ENCODE measurements at places on chromosomes 6 and 20. TPM values are rescaled to one million over a fixed set of nuclear protein-coding genes. Genes with fewer than 3 reads are reported as not detected.

The LZTS3 gene
- total RNA-seq: 4.9 TPM

The SLC22A23 gene
- 9.2 TPM for total RNA-seq

The LCA5 gene
- 5.0 TPM for total RNA-seq

The FNDC11 gene
- 0.46 TPM for total RNA-seq

The ENPP4 gene
- total RNA-seq: 2.8 TPM

The PRDM13 gene
- total RNA-seq: not detected

The MCHR2 gene
- total RNA-seq: not detected

The FKBP5 gene
- 4.8 TPM for total RNA-seq

The TAGAP gene
- total RNA-seq: not detected

All from smooth muscle cell of bladder (primary cell).